ENCODE measurements at places on chromosomes 5 and 9.

- DNase-seq: no peak
These were observed 14.2 kb downstream of the ANXA1 start for GRCh38 chr9:73165911-73166310.

DNA sequence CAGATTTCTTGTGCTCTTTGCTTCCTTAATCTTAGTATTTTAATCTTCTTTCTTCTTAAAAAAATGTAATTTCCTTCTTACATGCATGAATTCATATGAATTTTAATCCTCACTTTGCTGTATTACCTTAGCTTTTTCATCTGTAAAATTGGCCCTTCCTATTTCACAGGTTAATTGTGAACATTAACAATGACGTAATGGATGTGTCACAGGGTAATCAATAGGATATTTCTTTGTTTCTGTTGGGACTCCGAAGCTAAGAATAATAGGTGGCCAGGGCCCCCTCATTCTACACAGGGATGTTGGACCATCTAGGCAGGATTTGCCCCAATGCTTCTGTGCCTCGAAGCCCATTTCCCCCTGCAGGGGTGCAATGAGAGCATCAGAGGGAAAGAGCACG is 187.4 kb upstream of the NFIB start:
- DNase-seq: no peak

DNA sequence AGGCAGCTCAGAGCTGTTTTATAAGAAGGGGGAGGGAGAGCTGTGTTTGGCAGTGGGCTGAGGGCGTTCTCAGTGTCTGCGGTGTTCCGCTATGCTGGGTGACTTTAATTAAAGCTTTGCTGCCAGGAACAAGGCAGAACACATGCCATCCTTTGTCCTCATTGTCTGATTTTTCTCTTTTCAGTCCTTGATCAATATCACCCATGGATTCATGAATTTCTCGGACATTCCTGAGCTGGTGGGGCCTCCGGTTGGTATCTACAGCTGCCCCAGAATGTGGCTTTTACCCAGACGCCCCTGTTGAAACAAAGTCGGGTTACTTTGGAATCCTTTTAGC is 66.5 kb upstream of the TGFBR1 start:
- DNase-seq: no peak

DNA sequence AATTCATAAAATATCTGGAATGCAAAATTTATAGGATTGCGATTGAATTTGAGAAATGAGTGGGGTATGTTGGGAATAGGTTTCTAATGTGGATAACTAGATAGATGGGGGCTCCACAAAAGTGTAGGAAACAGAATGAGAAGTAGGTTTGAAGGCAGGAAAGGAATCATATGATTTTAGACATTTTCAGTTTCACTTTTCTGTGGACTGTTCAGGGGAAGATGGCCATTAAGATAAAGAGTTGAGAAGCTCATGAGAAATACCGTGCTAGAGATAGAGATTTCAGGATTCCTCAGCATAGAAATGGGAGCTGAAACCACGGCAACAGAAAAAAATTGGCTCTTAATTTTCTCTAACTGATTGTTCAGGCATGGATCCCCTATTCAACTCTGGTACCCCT is 163.4 kb upstream of the CD180 start:
- peak; percentile 42 for DNase-seq

- no peak for DNase-seq
These were observed 6.0 kb downstream of the PCDHGC5 start for GRCh38 chr5:141494761-141495452.

- DNase-seq: peak; percentile 70
These were observed 16.9 kb upstream of the FBP1 start for GRCh38 chr9:94656200-94656599.

DNA sequence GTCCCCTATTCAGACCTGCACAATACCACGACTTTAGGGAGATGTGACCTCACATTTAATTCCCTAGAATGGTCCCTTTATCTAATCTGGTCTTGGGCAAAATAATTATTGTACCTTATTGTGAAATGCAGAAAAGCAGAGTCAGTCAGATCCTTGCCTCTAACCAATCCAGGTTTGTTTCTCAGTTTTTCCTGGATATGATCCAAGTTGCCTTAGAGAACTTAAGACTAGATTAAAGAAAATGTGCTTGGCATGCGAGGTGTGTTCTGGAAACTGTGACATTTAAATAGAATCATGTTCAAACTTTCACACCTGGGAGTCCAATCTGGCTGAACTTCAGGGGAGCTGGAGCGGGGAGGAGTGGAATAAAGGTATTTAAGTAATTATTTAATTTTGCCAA is 696.2 kb downstream of the DNAH5 start:
- DNase-seq: no peak
